SW480 (cell line): ENCODE measurements at places on chromosomes 2 and 18.

DNA sequence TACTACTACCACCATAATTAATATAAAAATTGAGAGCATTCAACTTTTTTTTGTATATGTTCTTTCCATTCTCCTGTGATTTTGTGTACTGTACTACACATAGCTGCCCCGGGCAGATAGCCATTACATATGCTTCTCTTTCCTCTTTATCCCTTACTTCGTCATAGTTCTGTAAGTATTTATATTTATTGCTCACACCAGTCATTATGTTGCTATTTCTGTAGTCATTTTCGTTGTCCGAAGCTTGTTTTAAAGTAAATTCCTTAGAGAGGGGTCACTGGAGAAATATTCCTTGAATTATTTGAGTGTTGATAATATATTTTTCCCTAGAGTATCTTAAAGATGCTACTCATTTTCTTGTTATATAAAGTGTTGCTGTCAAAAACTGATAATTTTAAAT, 144.0 kb downstream of the CLIP4 start:
- DNase-seq = no peak

- peak; percentile 53 for DNase-seq
Observed at GRCh38 chr2:237459741-237460174, 27.3 kb upstream of the MLPH start.

- DNase-seq = no peak
Observed at GRCh38 chr2:208189069-208189809, 591 bp downstream of the C2orf80 start.

DNA sequence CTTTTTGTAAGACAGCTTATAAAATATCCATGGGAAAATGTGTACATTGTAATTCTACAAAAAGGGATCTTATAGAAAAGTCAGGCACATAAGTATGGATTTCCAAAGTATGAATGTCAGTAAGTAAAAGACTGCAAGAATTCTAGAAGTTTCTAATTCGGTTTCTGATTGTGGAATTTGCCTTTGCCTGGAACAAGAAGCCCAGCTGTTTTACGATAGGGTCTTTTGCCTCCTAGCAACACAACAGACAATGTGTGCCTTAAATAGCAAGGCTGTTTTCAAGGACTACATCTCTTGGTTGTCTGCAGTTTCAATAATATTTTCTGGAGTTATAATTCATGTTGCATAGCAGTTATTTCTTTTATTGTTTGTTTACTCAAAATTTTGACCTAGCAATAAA, 312.9 kb downstream of the MTX2 start:
- no peak for DNase-seq

DNA sequence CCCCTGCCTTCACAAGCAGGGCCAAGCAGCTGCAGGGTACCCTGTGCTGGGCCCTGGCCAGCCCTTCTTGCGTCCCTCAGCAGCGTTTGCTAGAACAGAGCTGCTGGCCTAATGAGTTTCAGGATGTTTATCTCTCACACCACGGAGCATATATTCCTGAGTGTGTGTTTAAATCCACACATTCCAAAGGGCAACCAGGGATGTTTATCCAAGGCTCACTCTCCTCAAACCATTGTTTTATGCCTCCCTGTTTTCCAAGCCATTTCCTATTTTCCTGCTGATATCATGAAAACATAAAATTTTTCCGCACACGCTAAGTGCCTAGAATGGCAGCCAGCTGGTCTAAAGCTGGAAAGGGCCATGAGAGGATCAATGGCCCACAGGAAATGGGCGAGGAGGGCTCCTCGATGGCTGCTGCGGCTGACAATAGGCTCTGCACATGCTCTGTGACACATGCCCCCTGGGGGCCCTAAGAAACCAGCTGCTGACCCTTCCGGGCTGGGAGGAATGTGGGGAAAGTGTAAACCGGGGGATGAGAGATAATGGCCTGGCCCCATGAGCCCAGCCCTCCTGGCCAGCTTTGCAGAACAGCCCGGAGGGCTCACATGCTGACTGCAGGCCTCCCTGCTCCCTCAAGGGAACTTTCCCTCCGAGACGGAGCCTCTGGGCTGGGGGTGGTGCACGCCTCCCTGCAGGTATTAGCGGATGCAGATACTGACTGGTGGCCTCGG, 194.0 kb downstream of the NDUFA10 start:
- DNase-seq = no peak

DNA sequence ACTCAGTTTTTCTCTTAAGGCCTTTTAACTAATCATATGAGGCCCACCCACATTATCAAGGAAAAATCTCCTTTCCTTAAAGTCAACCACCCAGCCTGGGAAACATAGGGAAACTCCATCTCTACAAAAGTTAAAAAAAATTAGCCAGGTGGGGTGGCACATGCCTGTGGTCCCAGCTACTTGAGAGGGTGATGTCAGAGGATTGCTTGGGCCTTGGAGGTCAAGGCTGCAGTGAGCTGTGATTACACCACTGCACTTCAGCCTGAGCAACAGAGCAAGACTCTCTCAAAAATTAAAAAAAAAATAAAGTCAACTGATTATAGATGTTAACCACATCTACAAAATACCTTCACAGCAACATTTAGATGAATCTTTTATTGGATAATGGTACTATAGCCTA, 5.8 kb downstream of the DPYSL5 start:
- DNase-seq = no peak

DNA sequence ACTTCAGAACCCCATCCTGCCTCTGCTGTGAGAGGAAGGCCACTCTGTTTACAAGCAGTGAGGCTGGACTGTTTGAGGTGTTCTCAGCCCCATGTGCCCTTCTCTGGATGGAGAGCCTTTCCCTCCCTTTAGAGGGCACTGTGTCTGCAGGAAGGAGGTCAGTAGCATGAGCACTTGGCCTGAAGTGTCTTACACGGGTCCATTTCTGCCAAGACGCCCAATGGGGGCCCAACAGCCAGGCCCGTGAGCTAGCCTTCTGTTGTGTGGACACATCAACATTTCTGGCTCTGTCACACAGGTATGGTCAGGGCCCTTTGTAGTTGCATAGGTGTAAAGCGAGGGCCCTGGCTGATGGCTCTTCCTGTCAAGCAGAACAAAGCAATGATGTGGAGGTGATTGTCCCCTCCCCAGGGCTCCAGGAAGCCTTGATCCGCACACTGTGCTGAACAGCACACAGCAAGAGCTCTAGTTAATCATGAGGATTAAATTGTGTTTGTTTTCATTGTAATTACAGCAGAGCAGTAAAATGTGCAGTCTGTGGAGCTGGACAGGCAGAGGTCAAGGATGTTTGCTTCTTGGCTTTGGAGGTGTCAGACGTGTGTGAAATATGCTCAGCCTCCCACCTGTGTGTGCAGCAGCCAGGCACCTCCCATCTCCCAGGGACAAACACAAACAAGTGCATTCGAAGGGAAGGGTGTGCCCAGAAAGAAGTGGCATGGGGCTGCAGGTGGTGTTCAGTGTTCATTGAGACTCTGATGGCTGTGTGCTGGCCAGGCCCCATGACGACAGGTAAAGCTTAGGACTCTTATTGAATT, 132.1 kb downstream of the SH3RF3 start:
- peak; percentile 52 for DNase-seq

GRCh38 chr2:152186262-152186661, 10.7 kb upstream of the STAM2 start:
- no peak for DNase-seq

- DNase-seq = no peak
Observed at GRCh38 chr2:1136067-1136466, 185.4 kb downstream of the SNTG2 start.

DNA sequence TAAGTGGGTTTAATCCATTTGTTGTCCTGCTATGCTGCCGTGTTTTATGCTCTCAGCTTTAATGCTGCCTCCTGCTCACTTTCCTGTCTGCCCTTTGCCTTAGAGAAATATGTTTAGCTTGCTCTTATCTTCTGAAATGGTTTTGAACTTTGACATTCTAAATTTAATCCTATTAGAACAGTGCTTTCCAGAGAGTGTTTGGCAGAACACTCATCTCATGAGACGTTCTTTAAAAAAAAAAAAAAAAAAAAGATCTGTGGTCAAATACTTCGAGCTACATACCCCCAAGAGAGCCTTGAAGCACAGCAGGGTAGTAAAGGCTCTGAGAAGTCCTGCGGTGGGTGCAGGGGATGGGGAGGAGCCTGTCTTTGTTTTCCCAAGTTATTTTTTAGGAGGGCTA, 161.3 kb downstream of the SPP2 start:
- no peak for DNase-seq

DNA sequence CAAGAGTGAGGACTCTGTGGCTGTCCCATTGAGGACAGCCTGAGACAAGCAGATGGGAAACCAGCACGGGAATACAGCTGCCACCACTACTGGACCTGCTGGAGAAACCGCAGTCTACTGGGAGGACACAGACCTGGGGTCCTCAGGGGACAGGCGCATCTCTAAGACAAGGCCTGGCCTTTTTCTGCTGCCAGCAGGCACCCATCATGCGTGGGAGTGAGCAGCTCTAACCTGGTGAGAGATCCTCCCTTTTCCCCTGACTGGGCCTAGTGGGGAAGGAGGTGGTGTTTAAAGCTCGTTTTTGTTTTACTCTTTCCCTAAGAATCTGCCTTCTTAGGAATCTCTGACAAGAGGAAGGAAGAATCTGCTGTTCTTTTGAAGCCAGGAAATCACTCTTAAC, 36.6 kb downstream of the CYRIA start:
- no peak for DNase-seq

DNA sequence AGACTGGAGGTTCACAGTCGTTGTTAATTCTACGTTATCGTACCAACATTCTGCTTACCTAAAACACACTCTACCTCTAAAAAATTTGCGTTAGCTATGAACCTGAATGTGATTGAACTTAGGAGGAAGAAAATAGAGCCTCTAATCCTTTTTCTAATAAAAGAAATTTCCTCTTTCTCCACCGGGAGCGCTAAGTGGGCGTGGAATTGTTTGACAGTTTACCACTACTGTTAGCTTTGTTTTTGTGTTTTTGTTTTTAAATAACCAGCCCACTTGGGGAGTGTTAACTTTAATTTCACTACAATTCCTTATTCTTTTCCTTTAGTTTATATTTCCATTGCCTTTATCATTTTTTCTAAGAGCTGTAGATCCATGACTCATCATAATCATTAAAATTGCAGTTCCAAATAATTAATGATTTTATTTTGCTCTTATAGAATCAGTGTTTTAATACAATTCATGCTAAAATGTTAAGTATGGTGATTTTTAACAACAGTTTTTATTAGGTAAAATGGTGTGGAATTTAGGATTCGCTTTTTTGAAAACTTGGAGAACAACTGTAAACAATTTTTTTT, 55.0 kb upstream of the ITM2C start:
- DNase-seq = no peak

DNA sequence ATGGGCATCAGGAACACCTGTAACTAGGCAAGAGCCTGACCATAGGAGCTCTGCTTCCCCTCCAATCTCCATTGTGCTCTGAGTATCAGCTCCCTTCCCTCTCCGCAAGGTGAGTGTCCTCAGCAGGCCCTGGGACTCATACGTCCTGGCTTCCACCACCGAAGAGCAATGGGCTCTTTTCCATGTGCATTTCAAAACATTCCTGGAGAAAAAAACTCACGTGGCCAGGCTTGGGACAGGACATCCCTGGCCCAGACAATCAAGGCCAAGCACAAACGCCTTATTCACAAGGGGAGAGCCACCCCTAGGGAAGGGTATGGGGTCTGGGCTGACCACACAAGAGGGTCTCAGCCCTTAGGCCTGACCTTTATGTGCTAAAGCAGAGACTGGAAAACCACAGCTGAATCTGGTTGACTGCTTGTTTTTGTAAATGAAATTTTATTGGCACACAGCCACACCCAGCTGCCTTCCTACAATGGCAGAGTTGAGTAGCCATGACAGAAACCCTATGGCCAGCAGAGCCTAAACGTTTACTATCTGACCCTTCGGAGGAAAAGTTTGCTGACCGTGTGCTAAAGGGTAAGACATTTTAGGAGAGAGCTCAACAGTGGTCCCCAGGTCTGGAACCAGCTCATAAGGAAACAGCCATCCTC, 175.7 kb upstream of the ARL4C start:
- no peak for DNase-seq

DNA sequence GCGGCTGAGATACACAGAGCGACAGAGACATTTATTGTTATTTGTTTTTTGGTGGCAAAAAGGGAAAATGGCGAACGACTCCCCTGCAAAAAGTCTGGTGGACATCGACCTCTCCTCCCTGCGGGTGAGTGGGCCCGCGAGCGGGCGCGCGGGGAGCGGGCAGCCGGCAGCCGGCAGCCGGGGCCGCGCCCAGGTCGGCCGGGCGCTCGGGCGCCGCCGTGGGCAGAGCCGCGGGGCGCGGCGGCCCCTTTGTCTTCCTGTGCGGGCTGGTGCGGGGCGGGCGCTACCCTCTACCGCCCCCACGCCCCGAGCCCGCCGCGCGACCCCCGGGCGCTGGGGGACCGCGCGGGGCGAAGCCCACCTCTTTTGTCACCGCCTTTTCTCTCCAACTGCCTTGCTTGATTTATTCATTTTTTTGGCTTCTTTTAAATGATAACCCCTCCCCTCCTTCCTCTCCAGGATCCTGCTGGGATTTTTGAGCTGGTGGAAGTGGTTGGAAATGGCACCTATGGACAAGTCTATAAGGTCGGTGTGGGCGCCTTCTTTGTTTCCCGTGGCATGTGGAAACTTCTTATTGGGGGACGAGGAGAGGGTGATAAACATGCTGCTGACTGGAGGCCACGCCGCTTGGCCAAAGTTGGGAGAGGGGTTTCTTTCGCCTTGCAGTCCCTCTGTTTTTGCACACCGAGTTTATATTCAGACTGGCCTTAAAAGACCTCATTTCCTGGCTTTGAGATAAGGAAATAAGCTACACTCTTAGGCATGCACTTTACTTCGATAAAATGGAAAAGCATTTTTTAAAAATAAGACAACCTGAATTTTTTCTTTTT, 722 bp downstream of the MAP4K4 start:
- peak; percentile 51 for DNase-seq

DNA sequence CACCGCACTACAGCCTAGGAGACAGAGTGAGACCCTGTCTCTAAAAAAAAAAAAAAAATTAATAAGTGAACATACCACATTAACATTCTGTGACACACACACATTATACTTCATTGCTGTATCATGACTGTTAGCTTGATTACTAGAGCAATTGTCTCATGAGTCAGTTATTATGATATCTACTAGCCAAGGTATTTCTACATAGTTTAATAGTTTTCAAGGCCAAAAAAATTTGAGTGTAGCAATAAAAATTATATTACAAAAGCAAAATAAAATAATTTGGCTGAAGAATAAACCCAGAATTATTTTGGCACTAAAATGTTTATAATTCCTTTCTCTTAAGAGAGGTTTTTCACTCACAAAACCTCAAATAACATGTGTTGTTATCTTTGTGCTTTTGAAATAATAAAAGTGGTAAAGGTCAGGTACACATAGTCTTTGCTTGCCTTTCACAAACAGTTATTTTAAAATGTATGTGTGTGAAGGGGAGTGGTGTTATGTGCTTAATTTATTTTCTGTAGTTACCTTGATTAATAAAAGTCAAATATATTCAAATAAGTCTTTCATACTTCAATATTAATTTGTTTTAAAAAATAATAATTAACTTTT, 136.9 kb upstream of the SPOPL start:
- DNase-seq = no peak

GRCh38 chr2:44211183-44211582, 42.5 kb downstream of the PPM1B start:
- no peak for DNase-seq
